OCI-M1 (cell line): ENCODE measurements at places on chromosomes 1 and 21.

GRCh38 chr1:113142791-113143190 is 69.8 kb downstream of the LRIG2 start:
- DNase-seq = no peak

- no peak for DNase-seq
Measured at GRCh38 chr21:45819478-45820170, 161.9 kb upstream of the COL6A1 start.

DNA sequence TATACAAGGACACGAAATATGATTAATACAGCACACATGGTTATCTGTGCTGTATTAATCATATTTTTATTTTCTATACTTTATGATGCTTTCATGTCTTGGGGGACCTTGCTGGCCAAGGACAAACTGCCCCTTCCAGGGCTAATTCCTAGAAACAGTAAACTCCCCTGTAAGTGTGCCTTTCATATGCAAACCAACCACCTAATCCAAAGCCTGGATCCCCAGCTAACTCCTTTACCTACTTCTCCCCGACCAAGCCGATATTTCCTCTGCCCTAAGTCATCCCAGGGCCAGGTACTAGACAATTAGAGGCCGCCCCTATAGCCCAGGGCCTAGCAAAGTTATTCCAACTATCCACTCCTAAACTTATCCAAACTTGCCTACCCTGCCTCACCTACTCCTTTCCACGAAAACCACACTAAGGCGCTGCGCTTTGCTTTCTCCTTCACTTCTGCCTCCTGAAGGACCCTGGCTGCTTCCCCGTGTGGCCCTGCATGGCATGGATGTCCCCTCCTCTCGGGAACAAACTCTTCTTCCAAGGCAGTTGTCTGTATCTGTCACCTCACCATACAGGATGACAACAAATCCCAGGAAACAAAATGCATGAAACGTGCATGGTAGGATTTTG is 10.2 kb downstream of the SH3BP5L start:
- DNase-seq = no peak

- no peak for DNase-seq
Measured at GRCh38 chr21:41222247-41223068, 54.5 kb downstream of the BACE2 start.

- DNase-seq = peak; percentile 34
Measured at GRCh38 chr1:79323239-79324025, 316.9 kb upstream of the ADGRL4 start.

GRCh38 chr1:19349999-19350398 is 37.9 kb downstream of the SLC66A1 start:
- DNase-seq = no peak

- no peak for DNase-seq
Measured at GRCh38 chr21:27555996-27556395, 589.1 kb upstream of the ADAMTS5 start.

DNA sequence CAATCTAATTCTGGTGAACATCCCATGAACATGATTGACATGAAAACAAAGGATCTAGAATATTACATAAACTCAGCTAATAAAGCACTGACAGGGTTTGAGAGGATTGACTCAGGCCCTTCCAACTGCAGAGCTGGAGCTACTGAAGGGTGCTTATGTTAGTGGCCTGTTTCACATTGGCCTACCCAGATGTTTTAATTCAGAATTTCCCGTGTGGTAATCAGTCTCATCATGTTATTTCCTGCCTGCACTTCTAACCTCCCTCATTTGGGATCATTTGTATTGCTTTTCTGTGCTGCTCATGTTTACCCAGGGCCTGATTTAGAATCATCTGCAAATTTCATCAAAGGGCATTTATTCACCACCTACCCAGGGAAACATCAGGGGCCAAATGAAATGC is 270.3 kb downstream of the PLPP3 start:
- DNase-seq = no peak

DNA sequence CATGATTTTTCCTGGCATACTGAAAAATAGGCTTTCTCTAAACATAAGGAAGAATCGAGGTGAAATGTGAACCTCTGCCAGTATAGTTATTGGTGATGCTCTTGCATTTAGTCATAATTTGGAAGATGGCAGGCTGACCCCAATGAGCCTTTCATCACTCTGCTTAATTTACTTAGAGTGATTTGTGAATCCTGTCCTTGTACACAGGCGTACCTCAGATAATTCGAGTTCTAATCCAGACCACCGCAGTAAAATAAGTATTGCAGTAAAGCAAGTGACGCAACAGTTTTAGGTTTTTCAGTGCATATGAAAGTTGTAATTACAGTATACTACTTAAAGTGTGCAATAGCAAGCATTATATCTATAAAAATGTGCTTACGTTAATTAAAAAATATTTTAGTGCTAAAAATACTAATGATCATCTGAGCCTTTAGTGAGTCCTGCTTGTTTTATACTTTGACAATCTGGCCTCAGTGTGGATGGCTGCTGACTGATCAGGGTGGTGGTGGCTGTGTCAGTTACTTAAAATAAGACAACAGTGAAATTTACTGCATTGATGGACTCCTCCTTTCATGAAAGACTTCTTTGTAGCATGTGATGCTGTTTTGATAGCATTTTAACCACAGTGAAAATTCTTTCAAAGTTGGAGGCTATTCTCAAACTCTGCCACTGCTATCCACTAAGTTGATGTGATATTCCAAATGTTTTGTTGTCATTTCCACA is 1.7 kb downstream of the PKNOX1 start:
- peak; percentile 59 for DNase-seq

DNA sequence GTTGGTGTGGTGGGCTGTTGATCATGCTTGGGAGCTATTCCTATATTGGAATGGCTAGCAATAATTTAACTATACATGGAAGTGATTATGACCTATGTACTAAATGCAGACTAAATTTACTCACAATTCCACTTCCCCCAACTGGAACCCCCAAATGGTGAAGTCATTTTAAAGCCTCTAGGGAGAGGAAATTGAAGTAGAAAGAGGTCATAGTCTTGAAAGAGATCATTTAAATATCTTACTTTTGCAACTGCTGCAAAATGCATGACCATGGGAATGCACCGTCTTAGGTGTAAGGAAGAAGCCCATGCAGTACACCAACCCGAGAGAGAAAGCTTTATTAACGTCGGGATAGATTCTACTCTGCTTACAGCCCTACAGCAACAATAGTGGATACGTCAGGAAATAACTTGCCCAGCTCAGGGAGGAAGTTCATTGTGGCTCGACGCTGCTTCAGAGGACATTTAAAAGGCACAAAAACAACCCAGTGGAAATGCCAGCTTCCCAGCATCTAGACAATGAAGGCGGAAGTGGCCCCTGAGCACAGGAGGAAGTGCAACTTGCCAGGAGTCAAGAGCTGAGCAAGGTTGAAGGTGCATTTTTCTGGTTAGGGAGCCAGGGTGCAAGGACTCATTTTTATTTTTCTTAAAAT is 26.5 kb downstream of the CYYR1 start:
- no peak for DNase-seq

GRCh38 chr1:174110053-174110452 is 49.3 kb upstream of the RABGAP1L start:
- no peak for DNase-seq

GRCh38 chr1:204417074-204417997 is 5.7 kb upstream of the PPP1R15B start:
- peak; percentile 94 for DNase-seq

- peak; percentile 37 for DNase-seq
Measured at GRCh38 chr1:160662910-160663309, 16.1 kb upstream of the SLAMF1 start.

DNA sequence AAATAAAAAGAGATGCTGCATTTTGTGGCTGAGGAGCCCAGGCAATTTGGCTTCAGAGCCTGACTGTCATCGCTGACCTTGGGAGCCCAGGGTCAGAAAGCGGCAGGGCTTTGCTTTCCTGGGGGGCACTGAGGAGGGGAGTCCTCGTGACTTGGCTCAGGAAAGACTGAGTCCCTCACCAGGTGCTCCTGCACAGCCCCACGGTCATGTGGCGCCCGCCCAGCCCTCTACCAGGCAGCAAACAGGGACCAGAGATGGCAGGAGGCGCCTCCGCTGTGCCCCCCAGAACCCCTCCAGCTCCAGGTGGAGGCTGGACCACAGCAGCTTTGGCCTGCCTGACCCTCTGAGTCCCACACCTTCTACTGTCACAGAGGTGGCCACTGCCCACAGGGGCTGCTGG is 13.2 kb downstream of the EFHD2 start:
- DNase-seq = no peak

GRCh38 chr1:77553568-77554291 is 128.7 kb downstream of the ZZZ3 start:
- DNase-seq = no peak

- no peak for DNase-seq
Measured at GRCh38 chr1:119713039-119713748, 1.5 kb downstream of the PHGDH start.

DNA sequence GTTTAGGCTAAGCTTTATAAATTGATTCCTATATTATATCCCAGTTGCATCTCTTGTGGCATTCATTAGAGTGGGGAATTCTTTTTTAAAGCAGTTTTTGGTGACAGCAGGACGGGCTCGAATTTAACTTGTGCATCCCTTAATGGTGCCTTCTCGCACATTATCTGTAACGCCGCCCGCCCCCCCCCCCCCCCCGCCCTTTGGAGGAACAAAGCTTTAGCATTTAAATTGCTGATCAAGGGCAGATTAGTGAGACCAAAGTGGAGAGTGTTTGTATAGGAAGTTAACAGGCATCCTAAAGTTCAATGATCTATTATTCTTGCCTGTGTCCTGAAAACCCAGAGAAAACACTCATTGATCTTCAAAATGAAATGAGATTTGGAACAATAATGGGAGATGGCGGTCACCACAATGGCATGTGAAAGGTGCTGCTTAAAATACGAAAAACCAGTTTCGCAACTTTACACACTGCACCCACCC is 2.2 kb downstream of the LMO4 start:
- peak; percentile 82 for DNase-seq

- DNase-seq = no peak
Measured at GRCh38 chr1:67754526-67754920, 69.5 kb downstream of the GADD45A start.

DNA sequence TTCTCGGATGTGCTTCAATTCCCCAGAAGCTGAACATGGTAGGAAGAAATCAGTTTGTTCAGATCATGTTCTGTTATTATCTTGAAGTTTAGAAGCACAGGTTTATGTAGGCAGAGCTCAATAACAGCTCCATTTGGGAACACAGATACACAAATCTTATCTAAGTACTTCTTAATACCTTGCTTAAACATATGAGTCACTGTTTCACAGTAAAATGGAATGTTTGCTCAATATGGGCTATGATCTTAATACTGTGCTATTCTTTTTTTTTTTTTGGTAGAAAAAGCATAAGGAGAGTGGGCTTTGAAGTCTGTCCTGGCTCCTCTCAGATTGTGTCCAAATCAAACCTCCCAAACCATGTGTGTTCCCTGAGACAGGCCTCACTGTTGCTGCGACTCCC is 13.4 kb downstream of the PROK1 start:
- DNase-seq = no peak

- no peak for DNase-seq
Measured at GRCh38 chr1:6197746-6198427, 1.5 kb downstream of the RPL22 start.

GRCh38 chr1:209389258-209389657 is 194.3 kb upstream of the CAMK1G start:
- peak; percentile 6 for DNase-seq

DNA sequence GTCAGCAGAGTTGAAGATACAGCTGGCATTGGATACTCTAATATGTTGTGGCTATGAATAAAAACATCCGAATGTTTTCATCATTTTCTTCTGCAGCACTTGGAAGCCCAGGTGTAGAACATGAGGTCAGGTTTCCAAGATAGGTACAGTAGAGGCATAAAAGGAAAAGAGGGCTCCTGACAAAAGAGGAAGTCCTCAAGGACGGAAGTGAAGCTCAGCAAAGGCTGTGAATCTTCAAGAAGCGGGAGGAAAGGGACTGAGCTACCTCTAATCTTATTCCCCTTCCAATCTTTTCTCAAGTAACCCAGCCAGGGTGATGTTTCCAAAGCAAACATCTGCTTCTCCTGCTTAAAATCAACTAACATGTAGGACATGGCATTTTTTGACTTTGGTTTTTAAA is 4.4 kb upstream of the PIK3C2B start:
- peak; percentile 51 for DNase-seq

- DNase-seq = no peak
Measured at GRCh38 chr1:94636624-94637023, 95.1 kb upstream of the F3 start.

DNA sequence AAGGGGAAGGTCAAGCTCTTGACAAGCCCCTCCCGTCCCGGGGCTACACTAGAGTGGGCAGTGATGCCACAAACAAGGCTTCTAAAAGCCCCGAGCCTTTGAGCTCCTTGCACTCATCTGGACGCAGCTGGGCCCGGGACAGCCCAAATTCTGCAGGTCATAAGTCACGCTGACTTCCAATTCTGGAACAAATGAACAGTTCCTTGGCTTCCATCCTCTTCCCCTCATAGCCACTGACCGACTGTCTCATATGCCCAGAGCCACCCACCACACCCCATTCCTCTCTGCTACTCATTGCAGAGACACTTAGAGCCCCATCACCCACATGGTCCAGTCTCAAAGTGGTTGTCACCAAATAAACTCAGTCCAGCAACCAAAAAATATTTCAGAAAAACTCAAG is 32.8 kb upstream of the PRELP start:
- no peak for DNase-seq

GRCh38 chr1:224501836-224502235 is 67.2 kb upstream of the WDR26 start:
- DNase-seq = no peak

DNA sequence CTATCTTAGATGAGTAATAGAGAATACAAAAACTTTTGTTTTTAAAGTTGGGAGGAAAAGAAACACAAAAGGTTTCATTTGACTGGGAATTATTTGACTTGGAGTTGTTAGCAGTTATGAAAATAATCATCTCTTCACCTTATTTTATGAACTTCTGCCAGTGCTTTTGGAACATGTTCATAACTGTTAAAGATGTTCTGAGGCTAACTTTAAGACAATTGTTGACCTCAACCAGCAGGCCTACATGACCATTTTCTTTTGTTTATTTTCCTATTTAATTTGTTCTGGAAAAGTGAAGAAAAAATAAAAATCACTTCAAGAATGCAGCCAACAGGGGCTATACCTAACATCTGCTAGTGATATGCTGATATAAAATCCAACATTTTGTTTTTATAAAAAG is 37.4 kb downstream of the JAM2 start:
- no peak for DNase-seq

DNA sequence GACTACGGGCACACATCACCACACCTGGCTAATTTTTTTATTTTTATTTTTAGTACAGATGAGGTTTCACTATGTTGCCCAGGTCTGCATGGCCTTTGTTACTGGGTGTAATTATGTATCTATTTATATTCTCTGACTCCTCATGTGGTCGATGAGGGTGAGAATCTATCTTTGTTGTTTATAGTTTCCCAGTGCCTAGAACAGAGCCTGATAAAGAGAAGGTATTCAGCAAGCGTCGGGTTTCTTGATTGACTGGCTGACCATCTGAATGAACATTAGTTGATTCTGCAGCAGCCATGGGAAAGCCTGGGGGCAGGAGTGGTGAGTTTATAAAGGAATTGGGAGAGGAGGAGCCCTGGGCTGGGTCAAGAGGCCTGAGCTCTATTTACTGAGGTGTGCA is 28.5 kb downstream of the SERINC2 start:
- DNase-seq = no peak

GRCh38 chr1:178645808-178646200 is 79.2 kb upstream of the RALGPS2 start:
- DNase-seq = no peak
